Glutamatergic neuron (in vitro differentiated cells): ENCODE measurements at places on chromosomes 1 and 21. TPM values are rescaled to one million over a fixed set of nuclear protein-coding genes. Genes with fewer than 3 reads are reported as not detected.

The NUF2 gene
- total RNA-seq: 5.8 TPM

The DCDC2B gene
- not detected for total RNA-seq

The CLCA1 gene
- total RNA-seq: not detected

The NBPF6 gene
- not detected for total RNA-seq
